Stimulated activated CD4-positive, alpha-beta T cell treated with anti-CD3 and anti-CD28 coated beads, TNF-alpha, amount 100 ng/mL, for 4 hours (primary cell): ENCODE measurements at places on chromosomes 3 and 15.

- DNase-seq = no peak
These were observed 70.1 kb upstream of the GLCE start for GRCh38 chr15:69090197-69090948.

DNA sequence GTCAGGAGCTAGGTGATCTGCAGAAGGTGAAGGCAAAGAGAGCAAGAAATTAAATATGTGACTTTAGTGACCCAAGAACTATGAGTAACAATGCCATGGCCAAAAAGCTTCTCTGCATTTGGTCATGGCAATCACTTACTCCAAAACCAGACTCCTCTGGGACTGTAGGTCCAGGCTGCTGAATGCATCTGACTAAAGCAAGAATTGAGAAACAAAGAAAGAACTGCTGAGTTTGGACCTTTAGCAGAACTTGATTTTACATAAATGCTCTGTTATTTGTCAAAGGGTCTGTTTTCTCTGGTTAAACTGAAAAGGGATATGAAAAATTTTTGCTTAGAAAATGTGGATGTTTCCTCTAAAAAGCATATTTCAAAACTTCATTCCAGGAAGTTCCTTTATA is 1102.2 kb downstream of the IGSF11 start:
- no peak for DNase-seq

GRCh38 chr15:43153269-43153668 is 19.9 kb downstream of the TMEM62 start:
- no peak for DNase-seq

DNA sequence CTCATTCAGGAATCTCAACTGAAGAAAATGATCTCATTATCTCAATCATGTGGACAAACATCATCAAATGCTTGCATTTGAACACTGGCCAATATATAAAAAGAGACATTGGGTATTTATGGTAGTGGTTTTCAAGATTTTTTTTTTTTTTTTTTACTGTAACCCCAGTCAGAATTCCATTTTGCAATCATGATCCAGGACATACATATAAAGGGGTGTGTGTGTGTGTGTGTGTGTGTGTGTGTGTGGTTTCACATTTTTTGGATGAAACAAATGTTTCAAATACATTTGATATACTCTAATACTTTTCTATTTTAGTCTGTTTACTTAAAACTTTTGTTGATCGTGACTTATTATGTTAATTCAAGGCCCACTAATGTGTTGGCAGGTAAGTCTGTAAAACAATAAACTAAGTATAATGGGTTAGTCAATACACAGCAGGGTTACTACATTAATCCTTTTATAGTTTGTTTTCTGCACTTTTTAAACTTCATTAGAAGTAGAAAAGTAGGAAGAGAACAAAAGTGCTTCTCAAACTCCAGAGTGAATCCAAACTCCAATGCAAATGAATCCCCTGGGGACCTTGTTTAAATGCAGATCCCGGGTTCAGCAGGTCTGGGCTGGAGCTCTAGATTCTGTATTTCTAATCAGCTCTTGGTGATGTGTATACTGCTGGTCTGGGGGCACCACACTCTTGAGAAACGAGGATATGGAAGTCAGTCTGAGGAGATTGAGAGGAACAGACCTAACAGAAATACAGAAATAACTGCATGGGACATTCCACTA is 17.6 kb downstream of the THRB start:
- DNase-seq = no peak

GRCh38 chr15:35115155-35115725 is 30.1 kb upstream of the NANOGP8 start:
- no peak for DNase-seq

DNA sequence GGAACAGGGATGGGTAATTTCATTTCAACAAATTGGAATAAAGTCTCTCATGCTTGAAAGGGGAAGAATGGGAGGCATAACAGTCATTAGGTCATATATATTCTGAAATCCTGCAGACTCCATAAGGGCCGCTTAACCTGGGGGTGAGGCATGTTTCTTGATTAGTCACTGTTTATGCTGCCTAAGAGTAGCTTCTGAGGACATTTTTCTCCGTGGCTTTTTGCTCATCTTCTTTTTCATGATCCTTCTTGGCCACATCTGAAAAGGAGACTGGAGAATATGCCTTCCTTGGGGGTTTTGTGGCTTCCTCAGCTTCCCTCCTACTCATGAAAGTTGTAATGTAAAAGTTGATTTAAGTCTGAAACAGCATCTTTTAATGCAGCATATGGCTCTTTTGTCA is 20.0 kb upstream of the CFAP20DC start:
- no peak for DNase-seq

DNA sequence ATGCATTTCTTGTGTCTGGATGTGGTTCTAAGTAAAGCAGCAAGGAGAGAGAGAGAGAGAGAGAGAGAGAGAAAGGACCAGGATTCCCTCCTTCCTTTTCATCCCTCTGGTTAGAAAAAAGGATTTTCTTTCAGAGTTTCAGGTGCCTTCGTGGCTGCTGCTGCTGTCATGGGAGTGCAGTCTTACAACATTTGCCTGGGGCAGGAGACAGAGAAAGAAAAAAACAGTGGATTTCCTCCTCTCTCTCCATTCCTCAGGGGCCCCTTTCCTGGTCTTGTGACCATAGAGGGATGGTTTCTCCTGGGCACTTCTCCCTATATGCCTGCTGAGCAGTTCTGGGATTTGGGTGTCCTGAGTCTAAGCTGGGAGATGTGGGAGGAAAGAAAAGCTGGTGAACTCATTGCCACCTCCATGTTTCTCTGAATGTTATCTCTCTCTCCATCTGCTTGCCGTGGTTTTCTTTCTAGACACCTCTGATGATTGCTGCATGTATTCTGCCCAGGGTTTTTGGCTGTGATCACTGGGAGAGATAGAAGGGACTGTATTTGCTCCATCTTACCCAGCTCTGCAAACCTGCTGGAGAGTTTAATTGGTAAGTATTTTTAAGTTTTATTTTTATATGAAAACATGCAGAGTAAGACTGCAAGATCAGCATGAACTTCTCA is 142.4 kb upstream of the RGMA start:
- DNase-seq = no peak

DNA sequence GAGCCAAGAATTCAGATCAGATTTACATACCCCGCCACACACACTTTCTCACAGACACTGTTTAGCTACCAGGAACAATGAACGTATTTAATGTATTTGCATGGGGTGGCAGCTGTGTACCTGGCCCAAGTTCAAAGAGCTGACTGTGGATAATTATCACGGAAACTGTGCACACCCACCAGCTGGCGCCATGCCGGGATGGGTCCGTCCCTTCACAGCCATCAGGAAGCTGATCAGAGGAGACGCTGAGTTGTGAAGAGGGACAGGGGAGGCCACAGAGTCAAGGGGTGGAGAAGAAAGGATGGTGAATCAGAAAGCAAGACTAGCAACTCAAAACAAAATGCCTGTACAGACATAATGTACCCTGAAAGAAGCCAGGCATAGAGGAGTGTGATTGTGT is 13.1 kb upstream of the PLA2G4D start:
- DNase-seq = no peak

DNA sequence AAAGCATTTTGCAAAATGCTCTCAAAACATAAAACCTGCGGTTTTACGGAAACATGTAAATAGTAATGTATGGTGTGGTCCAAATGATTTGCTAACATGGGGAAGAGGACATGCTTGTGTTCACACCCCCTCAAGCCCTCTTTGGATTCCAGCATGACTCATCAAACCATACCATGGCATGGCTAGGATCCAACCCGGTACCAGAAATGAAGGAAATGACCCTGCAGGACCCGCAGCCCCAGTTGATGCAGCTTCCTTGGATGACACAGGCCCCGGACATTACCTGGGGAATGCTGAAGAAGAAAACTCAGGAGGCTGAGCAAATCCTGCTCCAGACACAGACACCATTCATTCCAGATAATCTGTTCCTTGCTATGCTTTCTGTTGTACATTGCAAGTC is 222.9 kb downstream of the DTWD1 start:
- no peak for DNase-seq

DNA sequence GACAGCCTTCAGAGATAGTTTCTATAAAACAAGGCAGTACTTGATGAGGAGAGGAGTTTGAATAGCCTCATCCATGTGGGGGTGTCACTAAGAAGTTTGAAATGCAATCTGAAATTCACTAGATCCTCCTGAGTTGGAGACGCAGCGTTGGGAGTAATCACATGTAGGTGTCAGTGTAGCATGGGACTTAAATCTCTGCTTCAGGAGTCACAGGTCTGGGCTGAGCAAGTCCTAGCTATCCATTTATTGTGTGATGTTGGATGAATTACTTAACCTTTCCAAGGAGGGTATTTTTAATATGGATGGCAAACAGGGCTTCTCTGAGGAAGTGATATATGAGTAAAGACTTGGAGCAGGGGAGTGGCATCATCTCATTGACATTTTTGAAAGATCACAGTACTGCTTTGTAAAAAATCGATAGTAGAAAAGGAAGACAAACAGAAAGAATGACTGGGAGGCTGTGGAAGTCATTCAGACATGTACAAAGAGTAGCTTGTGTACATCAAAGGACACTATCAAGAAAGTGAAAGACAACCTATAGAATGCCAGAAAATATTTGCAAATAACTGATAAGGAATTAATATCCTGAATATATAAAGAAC is 17.1 kb downstream of the CP start:
- no peak for DNase-seq

GRCh38 chr3:47250309-47251060 is 32.1 kb downstream of the KIF9 start:
- DNase-seq = no peak

GRCh38 chr3:31922962-31923361 is 58.1 kb downstream of the OSBPL10 start:
- no peak for DNase-seq

DNA sequence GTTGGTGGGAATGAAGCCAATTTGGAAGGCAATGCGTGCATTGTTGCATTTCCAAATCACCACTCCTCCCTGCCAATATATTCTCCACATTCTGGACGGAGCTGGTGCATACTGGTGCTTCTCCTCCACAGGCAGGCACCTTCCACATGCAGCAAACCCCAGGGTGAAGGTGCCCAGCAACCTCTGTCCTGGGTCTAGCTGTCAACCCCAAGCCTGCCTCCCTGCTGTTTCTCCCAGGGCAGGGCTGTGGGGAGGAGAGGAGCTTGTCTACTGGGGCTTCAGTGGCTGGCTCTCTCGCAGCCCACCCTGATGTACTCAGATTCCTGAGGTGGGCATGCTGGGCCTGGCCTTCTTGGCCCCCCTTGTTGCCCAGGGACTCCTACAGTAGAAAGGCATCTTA is 20.1 kb downstream of the GASK1A start:
- DNase-seq = no peak

GRCh38 chr3:64176461-64176996 is 48.7 kb downstream of the PRICKLE2 start:
- DNase-seq = no peak

- no peak for DNase-seq
These were observed 57.8 kb upstream of the TBC1D5 start for GRCh38 chr3:17800232-17800631.

DNA sequence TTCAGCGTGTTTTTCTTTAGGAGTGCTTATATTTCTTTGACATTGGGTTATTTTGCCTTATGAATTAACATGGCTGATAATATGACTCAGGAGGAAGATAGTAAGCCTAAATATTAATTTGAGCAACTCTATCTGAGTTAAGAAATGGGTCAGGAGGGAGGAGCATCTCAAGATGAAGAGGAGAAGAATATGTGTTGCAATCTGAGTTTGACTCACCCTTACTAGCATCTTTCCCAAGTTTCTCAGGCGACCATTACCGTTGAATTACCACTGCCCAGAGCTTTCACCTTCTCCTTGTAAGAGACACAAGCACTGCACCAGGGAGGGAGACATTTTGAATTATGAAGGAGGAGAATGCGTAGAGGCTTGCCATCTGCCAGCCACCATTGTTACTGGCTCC is 138.3 kb upstream of the MYRIP start:
- no peak for DNase-seq
